ENCODE measurements at places on chromosomes 2 and 18. TPM values are rescaled to one million over a fixed set of nuclear protein-coding genes. Genes with fewer than 3 reads are reported as not detected.

DNA sequence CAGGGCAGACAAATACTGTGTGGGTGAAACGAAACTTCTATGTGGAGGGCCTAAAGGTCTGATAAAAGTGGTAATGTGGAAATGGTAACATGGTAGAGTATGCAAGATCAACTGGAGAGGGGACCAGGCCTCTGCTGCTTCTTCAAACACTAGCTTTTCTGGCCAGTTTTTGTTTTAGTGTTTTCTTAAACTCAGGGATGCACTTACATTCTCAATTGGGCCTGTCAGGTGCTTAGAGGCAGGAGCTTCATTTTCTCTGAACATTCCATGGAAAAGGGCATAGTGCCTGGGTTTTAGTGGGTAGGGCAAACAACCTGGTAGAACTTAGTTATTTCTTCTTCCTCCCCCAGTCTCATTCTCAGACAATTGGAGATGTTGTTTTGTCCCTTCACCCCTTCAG is 10.5 kb upstream of the ST3GAL5 start:
- DNase-seq, result no peak

NEU4 gene
- 4.1 TPM for total RNA-seq

DNA sequence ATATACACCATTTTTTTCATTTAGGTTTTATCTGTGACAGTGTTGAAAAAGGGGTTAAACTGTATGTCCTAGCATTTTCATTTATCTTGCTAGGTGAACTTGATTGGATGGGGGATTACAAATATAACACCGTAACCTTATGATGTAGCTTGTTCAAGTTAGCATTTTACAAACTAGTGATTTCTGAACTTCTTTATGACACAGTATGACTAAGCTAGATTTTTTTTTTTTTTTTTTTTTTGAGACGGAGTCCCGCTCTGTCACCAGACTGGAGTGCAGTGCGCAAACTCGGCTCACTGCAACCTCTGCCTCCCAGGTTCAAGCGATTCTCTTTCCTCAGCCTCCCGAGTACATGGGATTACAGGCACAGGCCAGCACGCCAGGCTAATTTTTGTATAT is 47.1 kb downstream of the KCMF1 start:
- DNase-seq, result no peak

MARCHF7 gene
- total RNA-seq, result 62.0 TPM

GRCh38 chr2:233356546-233357308 is 2.4 kb downstream of the DGKD start:
- no peak for DNase-seq

GRCh38 chr18:78992041-78993011 is 12.7 kb downstream of the SALL3 start:
- no peak for DNase-seq

TUBA4B gene
- total RNA-seq, result not detected

DNA sequence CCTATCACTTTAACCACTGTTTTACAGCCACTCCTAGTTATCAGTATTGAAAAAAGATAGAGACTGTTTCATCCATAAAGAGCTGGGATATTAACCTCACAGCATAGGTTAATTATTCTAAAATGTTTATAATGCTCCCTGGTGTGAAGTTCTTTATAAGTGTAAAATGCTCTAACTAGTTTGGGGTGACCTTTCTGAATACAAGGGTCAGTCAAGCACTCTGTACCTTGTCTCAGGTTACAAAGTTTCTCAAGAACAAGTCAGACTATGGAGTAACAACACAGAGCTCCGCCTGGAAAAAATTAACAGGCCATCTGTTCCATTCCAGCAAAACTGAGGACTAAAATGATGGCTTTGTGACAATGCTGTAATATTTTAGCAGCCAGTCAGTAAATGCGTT is 107.4 kb downstream of the NOL4 start:
- DNase-seq, result no peak

DNA sequence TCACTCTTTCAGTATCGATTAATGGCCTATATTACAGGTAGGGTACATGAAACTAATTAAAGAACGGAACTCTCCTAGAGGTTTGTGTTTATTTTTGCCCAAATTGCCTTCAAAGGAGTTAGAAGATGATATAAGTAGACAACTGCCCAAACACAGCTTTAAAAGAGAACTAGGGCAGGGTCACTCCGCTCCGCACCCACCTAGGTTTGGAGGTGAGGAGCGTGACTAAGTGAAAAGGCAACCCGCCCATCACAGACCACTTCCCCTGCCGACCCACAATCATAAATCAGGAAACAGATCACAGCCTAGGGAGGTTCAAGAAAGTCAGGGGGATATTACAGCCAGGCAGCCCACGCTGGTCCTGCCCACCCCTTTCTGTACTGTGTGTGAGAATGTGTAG is 166.7 kb downstream of the C1D start:
- no peak for DNase-seq

GRCh38 chr2:15498554-15498953 is 62.6 kb downstream of the NBAS start:
- DNase-seq, result no peak

STAT4 gene
- 117 TPM for total RNA-seq

- DNase-seq, result no peak
Measured at GRCh38 chr18:29226213-29226612, 1049.3 kb upstream of the CDH2 start.

- no peak for DNase-seq
Measured at GRCh38 chr2:174654419-174654941, 56.9 kb upstream of the WIPF1 start.
